Right atrium auricular region (tissue), 2 donors: ENCODE measurements at places on chromosomes 7 and 10. TPM values are rescaled to one million over a fixed set of nuclear protein-coding genes. Genes with fewer than 3 reads are reported as not detected.
A peak's percentile ranks its signal among the peaks of the same experiment; 100 is the strongest.

Gene CUBN
- total RNA-seq, result 0.94 TPM

Gene XRCC2
- 0.20 TPM for total RNA-seq

GRCh38 chr10:517872-518475 is 171.5 kb downstream of the DIP2C start:
- peaks cover 22% of the 10 kb centered on the region for H3K4me1 ChIP-seq
- no peaks in the 10 kb centered on the region for H3K36me3 ChIP-seq
- no peak for DNase-seq

Gene LRRC27
- total RNA-seq, result 2.6 TPM

- no peaks in the 10 kb centered on the region for H3K36me3 ChIP-seq
- no peaks in the 10 kb centered on the region for H3K4me1 ChIP-seq
- H3K27ac ChIP-seq, result peak overlapping the region; percentile 84
- DNase-seq, result no peak
- no peaks in the 10 kb centered on the region for H3K27me3 ChIP-seq
- H3K4me3 ChIP-seq, result peak overlapping the region; percentile 84
These were observed 471 bp downstream of the MGMT start for GRCh38 chr10:129467359-129468064.

Gene FAM25G
- total RNA-seq, result not detected

DNA sequence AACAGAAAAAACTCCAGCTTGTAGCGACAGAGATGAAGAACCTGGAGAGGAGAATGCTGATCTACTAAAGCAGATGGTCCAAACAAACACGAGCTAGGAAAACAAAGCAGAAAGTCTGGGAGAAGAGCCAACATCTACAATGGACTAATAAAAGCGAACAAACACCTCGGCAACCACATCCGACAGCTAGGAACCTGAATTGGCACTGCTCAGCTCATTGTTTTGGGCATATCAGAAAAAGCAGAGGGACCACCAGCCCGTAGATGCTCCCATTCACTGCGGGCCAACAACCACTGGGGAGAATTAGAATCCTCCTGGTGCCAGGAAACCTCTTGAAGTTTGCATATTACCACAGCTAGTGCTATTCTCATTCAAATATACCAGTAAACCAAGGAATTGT is 204.7 kb downstream of the NXPH1 start:
- no peak overlapping the region for H3K27ac ChIP-seq
- H3K4me1 ChIP-seq, result no peaks in the 10 kb centered on the region
- H3K27me3 ChIP-seq, result no peaks in the 10 kb centered on the region
- no peak for DNase-seq
- no peak overlapping the region for H3K4me3 ChIP-seq
- H3K36me3 ChIP-seq, result no peaks in the 10 kb centered on the region

GRCh38 chr7:27920281-27920946 is 180.5 kb downstream of the TAX1BP1 start:
- no peak overlapping the region for H3K4me3 ChIP-seq

GRCh38 chr7:112071856-112072255 is 134.3 kb downstream of the DOCK4 start:
- DNase-seq, result no peak
- no peak overlapping the region for H3K27ac ChIP-seq
- H3K27me3 ChIP-seq, result no peaks in the 10 kb centered on the region
- no peak overlapping the region for H3K4me3 ChIP-seq
- no peaks in the 10 kb centered on the region for H3K36me3 ChIP-seq

- no peak overlapping the region for H3K4me3 ChIP-seq
- H3K27ac ChIP-seq, result peak overlapping the region; percentile 62
- DNase-seq, result no peak
These were observed 3.4 kb downstream of the PRXL2A start for GRCh38 chr10:80411681-80412220.

DNA sequence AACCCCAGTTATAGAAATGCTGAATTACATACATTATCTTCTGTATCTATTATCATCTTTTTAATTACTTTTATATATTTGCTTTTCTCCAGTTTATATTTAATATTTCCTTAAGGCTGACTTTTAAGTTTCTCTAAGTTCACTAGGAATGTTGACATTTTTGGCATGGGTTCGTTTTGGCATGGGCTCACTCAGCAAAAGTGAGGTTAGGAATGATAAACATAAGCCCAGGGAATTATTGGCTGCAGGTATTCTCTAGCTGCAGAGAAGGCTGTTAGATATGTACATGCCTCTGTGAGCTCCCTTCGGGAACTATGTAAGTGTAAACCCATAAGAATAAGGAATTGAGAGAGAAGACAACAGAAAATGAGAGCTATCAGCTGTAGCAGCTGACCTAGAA is 63.6 kb upstream of the RAB18 start:
- H3K27me3 ChIP-seq, result no peaks in the 10 kb centered on the region
- no peak for DNase-seq
- no peak overlapping the region for H3K27ac ChIP-seq
- no peaks in the 10 kb centered on the region for H3K4me1 ChIP-seq

Gene SLC18A3
- total RNA-seq, result not detected

Gene AKR1B1
- 69.1 TPM for total RNA-seq
